ENCODE measurements at places on chromosomes 2 and 18.
A peak's percentile ranks its signal among the peaks of the same experiment; 100 is the strongest.

DNA sequence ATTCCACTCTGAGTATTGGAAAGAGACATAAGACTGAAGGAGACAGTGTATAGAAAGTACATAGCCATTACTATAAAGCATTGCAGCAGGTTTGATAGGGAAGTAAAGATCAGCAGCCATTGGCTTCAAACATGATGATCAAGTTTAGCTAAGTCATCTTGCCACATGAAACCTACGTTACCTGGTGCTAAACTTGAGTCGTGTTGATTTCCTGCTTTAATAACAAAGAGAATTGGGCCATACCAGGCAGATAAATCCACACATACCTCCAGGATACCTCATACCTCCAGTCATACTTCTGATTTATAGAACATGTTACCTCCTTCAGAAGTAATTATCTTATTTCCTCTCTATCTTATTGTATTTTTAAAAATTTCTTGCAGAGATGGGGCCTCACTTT, 10.3 kb upstream of the KYNU start:
- DNase-seq = no peak

- no peak for DNase-seq
These were observed 32.9 kb upstream of the ITPRID2 start for GRCh38 chr2:181858600-181858999.

GRCh38 chr2:197215748-197216360, 94.7 kb downstream of the ANKRD44 start:
- DNase-seq = no peak

- DNase-seq = no peak
These were observed 27.9 kb upstream of the MBP start for GRCh38 chr18:77160515-77160914.

DNA sequence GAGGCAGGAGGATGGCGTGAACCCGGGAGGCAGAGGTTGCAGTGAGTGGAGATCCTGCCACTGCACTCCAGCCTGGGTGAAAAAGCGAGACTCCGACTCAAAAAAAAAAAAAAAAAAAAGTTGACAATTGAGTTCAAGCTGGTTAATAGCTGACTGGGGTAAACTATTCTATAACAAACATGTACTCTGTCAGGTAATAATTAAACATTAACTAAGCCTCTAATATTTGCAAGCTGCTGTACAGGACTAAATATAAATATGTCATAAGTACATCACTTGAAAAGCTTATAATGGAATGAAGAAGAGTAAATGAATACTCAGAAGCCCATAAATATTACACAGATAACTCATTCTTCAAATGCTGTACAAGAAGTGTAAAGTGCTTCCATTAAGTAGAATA, 190.4 kb upstream of the CRIM1 start:
- no peak for DNase-seq

DNA sequence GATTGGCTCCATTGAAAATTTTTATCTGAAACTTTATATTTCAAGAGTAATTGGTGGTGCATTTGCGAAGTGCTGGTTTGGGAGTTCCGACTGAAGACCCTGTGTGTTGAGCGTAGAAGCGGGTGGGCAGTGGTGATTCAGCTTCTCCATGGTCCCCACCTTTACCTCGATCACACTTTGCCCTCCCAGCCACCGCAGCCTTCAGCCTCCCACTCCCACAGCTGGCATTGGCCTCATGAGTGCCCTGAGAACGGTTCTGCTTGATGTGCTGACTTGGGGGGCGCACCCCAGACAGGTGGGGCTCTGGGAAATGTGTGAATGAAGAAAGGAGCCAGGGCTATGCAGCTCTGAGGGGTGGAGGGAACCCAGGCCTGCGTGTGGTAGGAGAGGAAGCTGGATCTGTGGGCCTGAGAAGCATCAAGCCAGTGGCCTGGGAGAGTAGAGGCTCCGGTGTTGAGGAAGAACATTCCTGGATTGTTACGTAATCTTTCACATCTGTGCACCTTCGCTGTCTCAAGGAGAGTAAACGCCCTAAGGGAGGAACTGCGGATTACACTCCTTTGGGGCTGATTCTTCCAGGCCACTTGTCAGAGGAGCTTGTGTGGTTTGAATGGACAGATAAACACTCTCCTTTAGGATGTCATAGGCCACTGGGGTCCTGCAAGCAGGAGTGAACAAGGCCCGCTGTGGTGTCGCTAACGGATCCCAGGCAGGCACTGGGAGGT, 83.8 kb downstream of the NPAS2 start:
- no peak for DNase-seq

GRCh38 chr2:152920846-152921245, 202.4 kb downstream of the ARL6IP6 start:
- DNase-seq = no peak

GRCh38 chr2:232139171-232139594, 177.7 kb downstream of the DIS3L2 start:
- DNase-seq = no peak

DNA sequence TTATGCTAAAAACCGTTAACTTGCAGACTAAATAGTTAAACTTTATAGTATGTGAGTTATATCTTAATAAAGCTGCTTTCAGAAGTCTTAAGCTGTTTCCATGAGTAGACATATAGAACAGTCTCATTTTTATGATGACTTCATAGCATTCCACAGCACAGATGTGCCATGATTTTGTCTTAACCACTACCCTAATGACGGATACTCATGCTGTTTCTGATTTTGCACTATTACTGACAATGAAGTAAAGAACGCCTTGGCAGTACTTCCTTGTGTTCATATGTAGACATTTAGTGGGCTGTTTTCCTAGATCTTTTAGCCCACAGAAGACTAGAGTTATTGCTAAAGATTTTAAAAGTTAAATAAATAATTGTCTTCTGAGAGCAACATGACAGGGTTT, 175.6 kb upstream of the RAB6C start:
- DNase-seq = no peak

GRCh38 chr2:235215248-235215647, 263.4 kb downstream of the SH3BP4 start:
- no peak for DNase-seq

DNA sequence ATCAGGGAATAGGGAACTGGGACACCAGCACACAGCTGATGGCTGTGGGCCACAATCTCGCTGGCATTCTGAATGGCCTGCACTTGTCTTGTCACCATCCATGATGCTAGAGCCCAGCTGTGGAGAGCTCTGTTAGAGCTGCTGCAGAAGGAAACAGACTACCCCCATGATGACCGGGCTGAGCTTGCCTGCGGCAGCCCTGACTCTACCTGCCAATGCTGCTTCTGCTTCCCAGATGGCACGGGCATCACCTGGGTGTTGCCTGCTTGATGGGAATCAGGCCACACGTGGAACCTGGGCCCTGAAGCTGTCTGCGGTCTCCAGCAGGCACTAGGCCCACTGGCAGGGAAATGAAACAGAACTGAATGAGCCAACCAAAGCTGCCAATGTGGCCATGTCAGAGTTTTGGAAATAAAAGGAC, 11.2 kb upstream of the DAW1 start:
- no peak for DNase-seq

DNA sequence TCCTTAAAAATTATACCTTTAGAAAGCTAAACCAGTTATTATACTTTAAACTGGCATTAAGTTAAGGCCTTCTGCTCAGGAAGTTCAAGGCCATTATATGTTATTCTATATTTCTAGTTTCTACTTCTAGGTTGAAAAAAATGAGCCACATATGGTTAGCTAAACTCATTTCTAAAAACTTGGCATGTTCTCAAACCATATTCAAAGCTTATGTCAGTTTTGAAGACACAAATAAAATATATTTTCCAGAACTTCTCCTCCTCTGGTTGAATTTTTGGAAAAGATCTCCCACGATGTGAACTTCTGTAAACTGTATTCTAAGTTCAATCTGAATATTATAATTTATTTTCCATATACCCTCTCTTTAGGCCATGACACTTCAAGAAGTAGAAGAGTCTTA, 103.5 kb downstream of the NYAP2 start:
- DNase-seq = no peak

DNA sequence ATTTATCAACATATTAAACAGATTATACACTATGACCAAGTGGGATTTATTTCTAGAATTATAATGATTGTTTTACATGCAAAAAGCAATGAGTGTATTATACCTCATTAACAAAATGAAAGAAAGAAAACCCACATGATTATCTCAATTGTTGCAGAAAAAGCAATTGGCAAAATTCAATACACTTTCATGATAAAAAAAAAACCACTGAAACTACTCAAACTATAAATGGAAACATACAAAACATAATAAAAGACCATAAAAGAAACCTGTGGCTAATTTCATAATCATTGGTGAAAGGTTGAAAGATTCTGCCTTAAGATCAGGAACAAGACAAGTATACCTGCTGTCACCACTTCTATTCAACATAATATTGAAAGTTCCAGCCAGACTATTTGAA, 325.9 kb downstream of the AKAIN1 start:
- DNase-seq = no peak

DNA sequence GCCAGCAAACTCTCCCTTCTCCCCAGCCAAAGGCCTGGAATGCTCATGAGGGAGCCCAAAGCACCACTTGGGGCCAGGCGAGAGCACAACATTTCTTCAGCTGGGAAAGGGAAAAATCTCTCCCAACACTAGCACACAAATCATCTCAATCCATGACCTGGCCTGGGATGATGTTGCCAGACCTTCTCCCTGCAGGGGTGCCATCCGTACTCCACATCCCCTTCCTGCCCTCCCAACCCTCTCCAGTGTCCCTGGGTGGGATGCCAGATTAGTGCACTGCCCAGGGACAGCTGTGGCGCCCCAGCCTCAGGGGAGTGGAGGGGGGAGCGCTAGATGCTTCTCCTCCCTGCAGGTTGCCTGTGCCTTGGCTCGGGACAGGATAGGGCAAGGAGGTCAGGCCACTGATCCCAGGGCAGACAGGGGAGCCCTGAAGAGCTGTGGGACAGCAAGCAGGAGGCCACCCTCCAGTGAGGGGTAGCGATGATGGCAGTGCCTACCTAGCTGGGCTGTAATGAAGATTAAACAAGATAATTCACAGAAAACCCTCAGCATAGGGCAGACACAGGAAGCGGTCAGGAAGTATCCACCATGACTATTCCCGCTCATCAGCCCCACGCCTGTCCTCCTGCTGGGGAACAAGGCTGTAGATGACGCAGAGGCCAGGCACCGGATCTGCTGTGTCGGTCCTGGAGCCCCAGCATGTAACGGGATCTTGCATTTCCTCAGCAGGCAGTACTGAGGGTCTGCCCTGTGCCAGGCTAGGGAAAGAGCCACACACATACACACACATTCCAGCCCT, 31.1 kb downstream of the SERTAD2 start:
- no peak for DNase-seq

- no peak for DNase-seq
These were observed 56.4 kb downstream of the FAM168B start for GRCh38 chr2:131036696-131037397.

DNA sequence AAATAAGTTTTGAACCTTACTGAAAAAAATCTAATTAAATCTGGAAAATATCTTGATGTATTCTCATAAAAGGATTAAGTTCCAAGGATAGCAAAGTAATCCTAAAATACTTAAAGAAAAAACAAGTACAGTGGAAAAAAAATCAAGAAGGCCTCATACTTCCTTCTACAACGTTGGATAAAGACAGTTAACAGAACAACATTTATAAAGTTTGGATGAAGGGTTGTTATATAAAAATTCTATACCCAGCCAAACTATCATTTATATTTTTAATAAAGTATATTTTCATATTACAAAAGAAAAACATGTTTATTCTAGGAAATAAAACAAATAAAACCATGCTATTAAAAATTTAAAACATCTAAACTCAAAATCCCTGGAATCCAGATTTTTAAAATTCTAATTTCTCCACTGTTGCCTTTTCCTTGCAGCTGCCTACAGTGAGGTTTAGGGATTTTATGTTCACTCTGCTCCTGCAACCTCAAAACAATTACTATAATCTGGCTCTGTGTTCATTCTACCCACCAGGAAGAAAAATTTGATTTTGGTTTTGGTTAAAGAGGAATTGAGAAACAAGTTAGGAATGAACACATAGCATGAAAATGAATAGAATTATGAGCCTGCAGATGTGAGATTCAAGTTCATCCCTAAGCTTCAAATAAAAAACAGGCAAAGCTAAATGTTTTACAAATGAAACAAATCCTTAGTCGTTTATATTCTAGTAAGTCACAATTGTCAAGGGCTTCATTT, 142.8 kb downstream of the LPIN1 start:
- DNase-seq = no peak

DNA sequence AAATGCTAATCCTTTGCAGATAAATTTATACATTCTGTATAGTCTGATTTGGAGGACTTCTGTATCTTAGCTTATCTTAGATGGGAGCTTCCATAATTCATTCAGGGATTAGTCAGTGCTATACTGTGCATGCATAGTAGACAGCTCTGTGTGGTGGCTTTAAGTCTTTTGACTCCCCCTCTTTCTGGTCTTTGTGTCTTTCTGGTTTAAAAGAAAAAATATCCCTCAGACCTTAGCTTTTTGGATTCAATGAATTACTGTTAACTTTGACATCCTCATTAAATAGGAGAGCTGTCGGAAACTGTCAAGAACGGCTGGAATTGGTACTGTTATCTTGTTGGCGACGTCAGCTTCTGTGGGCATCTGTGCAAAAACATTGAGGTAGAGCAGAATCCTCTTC, 130.4 kb downstream of the SPTBN1 start:
- no peak for DNase-seq

DNA sequence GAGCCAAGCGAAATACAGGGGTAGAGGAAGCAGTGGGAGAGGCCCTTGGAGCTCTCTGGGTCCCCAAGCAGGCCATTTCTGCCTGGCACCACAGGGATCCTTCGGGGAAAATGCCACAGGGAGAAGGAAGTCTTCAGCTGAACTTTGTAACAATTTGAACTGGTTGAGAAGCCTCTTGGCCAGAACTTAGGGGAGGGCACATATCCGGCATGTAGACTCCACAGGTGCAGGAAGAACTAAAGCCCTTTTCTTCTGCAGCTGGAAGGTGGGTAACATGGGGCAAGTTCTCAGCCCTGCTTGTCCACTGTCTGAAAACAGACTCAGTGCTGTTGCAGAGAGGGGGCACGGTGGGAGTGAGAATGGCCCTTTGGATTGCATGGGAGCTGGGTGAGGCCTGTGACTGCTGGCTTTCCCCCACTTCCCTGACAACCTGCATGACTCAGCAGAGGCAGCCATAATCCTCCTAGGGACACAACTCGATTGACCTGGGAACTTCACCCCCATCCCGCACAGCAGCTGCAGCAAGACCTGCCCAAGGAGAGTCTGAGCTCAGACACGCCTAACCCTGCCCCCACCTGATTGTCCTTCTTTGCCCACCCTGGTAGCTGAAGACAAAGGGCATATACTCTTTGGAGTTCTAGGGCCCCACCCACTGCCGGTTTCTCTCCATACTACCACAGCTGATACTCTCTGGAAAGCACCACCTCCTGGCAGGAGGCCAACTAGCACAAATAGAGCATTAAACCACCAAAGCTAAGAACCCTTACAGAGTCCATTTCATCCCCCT, 101.6 kb upstream of the FAM136A start:
- peak; percentile 19 for DNase-seq

GRCh38 chr2:70851704-70852103, 16.1 kb upstream of the CD207 start:
- no peak for DNase-seq

- no peak for DNase-seq
These were observed 979 bp downstream of the LONRF2 start for GRCh38 chr2:100321179-100321865.
